ENCODE measurements at places on chromosomes 12 and 14.

DNA sequence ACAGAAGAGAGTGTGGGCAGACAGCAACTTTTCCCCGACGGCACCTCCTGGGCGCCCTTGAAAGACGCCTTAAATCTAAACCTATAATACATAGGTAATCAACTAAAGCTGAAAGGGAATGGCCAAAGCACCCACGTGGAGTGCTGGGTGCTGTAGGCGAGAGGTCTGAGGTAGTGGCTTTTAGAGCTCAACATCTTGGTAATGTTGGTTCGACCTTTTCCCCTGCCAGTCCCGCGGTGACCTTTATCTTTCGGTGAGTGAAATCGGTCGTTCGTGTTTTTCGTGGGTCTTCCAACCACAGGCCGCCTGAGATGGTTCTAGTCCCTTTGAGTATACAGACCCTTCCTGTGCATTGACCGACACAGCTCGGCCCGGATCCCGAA, 9.1 kb downstream of the OR6S1 start:
- DNase-seq, result no peak

DNA sequence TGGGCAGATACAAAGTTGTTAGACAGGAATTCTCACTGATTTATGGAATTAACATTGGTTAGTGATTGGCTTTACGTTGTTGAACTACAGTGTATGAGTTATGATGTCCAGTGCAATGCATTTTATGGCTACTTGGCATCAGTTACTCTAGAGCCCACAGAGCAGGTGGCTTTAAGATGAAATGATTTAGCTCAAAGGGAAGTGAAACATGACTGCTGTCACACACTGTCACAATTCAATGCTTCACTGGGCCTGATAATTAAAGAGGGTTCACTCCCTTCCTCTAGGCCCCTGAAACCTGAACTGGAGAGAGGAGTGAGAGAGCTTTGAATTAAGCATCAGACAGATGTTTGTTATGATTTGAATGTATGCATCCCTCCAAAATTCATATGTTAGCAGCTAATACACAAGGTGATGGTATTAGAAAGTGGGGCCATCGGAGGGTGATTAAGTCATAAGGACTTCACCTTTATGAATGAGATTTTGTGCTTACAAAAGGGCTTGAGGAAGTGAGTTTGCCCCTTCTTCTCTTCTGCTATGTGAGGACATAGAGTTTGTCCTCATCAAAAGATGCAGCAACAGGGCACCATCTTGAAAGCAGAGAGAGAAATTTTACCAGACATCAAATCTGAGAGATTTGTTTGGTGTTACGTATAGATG, 175.8 kb upstream of the GRIN2B start:
- DNase-seq, result no peak

DNA sequence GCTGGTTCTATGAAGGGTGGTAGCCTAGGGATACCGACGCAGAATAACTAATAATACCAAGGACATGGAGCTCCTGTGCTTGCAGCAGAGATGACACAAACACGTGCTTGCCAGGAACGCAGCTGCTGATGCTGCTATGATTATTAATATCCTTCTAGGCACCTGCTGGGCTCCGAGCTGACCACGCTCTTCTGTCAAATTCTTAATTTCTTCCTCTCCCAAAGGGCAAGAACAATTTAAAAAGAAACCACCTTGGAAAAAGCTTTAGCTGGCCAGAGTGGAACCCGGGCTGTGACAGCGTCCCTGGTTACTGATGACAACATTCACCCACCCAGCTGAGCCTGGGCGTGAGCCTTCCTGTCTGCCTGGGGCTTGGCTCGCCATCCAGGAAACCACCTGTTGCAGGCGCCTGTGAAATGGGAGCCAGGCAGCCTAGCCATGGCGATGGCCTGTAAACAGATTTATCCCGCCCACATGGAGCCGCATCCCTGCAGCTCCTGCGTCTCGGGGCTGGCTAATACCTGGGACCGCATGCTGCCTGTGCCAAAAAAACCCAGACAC, 28.8 kb downstream of the CLMN start:
- DNase-seq, result no peak

GRCh38 chr14:35385042-35385839, 19.3 kb downstream of the NFKBIA start:
- no peak for DNase-seq

Data from stimulated activated CD8-positive, alpha-beta memory T cell treated with anti-CD3 and anti-CD28 coated beads, Interleukin-15, amount 100 ng/mL, for 48 hours (primary cell).